MG63 (cell line): ENCODE measurements at places on chromosomes 2 and 18. TPM values are rescaled to one million over a fixed set of nuclear protein-coding genes. Genes with fewer than 3 reads are reported as not detected.

ANKRD44 gene
- 0.66 and 5.9 TPM in 2 replicates for total RNA-seq

TUBA3E gene
- not detected in 2 replicates for total RNA-seq

SCN9A gene
- 2.1 and 2.2 TPM in 2 replicates for total RNA-seq

ITGA6 gene
- total RNA-seq, result 4.3 TPM in 2 replicates

CYTIP gene
- total RNA-seq, result not detected in 2 replicates

FAM237A gene
- total RNA-seq, result not detected in 2 replicates

ALPP gene
- total RNA-seq, result not detected in 2 replicates

GRCh38 chr18:76823587-76824011 lies 1.2 kb downstream of the ZNF236 start:
- no peak for DNase-seq

GRCh38 chr2:206721256-206721920 lies 3.2 kb upstream of the DYTN start:
- DNase-seq, result no peak

GRCh38 chr2:70091816-70092215 lies 4.5 kb downstream of the PCBP1 start:
- DNase-seq, result no peak

DNA sequence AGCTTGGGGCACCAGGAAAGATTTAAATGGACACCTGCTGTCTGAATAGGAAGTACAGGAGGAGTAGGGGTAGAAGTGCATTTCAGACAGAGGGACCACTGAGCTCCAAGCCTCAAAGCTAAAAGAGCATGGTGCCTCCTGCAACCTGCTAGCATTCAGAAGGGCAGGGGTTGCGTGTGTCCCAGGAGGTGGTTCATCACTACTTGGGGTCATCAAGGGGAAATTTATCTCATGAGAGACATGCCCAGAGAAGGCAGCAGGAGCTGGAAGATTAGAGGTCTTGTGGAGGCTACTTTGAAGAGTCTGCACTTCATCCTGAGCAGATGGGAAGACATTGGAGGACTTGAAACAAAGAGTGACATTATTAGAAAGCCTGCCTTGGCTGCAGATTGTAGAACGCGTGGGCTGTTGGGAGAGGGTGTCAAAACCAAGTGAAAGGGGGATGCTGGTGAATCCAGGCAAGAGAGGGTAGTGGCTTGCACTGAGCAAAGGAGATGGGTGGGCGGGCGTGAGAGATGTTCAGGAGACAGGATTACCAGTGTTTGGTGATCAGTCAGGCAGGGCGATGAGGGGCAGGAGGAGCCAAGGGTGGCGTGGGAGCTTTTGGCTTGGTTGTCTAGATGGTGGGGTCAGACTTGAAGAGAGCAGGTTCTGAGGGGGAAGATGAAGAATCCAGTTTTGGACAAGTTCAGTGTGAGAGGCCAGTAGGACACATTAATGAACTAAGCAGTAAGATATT lies 154.0 kb downstream of the DYSF start:
- DNase-seq, result no peak

GRCh38 chr2:32962690-32963089 lies 15.9 kb downstream of the LTBP1 start:
- DNase-seq, result no peak

DNA sequence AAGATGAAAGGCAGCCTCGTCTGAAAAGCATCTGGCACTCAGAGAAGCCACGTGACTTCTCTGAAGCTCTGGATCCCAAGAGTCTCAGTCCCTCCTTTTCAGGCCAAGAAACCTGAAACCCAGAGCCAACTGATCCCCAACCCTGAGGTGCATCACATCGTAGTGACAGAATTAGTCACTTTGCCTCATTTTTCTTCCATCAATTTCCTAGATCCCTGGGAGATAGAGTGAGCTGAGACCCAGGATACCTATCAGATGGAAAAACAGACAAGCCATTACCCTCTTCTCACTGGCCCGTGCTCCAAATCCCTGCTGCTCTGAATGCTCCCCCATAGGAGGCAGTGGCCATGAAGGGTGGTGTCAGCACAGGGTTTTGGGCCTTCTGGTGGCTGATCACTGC lies 113.1 kb downstream of the ALK start:
- DNase-seq, result no peak

DNA sequence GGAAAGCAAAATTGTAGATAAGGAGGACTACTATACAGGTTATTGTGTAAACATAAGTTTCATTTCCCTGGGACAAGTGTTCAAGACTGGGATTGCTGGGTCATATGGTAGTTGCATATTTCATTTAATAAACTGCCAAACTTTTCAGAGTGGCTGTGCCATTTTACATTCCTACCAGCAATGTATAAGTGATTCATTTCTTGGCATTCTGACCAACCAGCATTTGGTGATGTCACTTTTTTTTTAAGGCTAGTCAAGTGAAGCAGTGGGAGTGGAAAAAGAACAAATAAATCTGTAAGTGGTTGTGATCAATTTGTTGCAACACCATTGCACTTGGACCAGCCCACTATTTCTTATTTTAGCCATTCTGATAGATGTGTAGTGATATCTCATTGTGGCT lies 5.2 kb upstream of the CHCHD5 start:
- peak; percentile 33 for DNase-seq

DNA sequence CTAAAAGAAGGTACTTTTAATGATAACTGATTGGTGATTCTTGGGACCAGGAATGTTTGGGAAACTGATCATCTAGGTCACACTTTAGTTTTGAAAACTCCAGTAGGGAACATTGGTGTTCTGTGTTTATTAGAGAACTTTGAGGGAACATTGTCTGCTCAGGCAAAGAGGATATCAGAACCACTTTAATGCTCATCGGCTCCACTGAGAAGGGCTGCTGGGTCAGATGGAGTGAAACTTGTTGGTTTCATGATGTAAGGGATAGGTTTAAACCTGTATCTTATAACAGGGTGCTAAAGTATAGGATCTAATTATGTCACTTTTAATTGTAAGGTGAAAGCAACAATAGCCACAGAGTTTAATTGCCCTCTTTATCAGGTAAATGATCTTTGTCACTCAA lies 14.2 kb upstream of the POLI start:
- no peak for DNase-seq

- no peak for DNase-seq
Measured at GRCh38 chr2:212921061-212921460, 230.4 kb downstream of the IKZF2 start.

DNA sequence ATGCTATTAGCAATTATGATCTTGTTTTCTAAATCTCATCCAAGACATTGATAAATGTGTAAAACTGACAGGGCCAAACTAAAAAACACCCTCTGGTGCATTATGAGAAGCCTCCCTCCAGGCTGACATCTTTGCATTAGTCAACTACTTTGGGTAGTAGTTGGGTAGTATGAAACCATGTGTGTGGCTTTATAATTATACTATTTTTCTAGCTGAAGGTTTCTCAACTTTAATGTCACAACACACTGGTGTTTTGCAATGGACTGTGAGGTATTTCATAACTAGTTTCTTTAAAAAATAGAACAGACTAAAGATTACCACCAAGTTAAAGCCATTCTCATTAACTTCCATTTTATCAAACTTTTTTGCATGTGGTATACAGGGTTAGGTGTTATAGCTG lies 73.1 kb upstream of the RBMS1 start:
- DNase-seq, result no peak

DNA sequence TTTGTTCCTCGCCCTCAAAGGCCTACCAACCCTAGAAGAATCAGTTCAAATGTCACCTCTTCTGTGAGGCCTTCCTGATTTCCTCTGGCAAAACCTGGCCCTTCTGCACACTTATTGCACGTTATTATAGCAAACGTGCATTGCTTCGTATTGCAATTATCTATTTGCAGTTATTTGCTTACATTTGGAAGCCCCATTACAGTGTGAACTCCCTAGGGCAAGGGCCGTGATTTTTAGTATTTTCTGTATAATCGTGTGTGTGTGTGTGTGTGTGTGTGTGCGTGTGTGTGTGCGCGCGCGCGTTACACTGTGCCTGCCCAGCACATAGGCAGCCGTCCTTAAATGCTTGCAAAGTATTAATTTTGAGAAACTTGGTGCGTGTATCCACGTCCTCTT lies 460 bp upstream of the SEMA4F start:
- DNase-seq, result no peak

DNA sequence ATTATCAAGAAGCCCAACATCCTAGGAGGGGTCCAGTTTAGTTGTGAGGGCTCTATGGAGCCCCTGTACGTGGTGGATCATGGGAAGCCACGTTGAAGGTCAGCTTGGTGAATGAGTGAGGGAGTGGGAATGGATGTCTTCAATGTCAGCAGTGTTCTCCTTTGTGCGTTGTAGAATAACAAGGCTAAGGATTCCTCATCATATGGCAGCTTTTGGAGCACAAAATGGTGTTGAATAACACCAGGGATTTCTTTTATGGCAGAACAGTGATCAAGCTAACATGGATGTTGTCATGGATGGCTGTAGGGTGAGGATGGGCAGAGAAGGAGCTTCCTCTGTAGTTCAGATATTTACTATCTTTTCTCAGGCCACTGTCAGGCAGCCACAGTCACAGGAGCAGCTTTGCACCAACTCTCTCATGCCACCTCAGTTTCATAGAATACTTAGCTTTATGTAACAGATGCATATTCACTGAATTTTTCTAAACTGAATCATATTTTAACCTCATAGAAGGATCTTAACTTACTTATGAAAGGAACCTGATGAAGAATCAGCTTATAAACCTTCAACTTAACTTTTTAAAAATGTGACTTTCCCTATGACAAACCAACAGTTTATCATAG lies 284.5 kb upstream of the EPAS1 start:
- no peak for DNase-seq

DNA sequence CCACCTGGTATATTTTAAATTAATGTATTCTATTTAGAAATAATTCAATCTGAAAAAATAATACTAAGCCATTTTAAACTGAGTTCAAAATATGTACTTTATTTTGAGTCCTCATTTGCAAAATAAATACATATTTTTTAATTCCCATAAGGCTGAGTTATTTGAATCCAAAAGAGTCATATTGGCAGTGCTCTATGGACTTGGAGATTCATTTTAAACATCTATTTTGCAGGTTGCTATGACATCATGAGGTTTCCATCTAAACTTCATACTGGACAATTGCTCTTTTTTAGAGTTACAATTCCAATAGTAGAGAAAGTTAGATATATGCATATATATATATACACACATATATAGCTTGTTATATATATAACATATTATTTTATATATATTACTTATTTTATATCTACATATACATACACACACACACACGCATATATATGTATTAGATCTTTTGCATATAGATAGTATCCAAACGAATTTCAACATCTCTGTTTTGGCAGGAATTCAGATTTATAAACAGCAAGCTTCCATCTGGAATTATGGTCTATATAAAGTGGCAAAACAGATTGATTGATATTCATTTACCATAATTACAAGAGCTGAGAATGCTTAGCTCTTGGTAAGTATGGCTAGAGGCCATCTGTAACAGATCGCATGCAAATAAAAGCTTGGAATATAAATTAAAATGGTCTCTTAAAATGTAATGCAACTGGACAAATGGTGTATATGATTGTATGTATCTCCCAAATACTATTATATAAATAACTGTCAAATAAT lies 34.9 kb downstream of the NOL4 start:
- no peak for DNase-seq

DNA sequence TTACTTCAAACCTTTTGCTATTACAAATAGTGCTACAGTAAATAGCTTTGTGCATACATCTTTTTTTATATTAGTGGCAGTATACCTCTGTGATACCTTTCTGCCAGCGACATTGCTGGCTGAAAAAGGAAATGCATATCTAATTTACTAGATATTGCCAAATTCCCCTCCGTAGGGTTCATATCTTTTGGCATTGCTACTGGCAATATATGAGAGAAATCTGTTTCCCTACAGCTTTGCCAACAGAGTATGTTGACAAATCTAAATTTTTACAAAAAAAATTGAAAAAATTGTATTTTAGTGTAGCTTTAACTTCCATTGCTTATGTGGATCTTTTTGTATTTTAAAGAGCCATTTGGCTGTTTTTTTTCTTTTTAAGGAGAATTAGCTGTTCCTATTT lies 426.7 kb downstream of the TRIB2 start:
- no peak for DNase-seq

GRCh38 chr2:41026613-41027012 lies 574.7 kb upstream of the SLC8A1 start:
- DNase-seq, result no peak

DNA sequence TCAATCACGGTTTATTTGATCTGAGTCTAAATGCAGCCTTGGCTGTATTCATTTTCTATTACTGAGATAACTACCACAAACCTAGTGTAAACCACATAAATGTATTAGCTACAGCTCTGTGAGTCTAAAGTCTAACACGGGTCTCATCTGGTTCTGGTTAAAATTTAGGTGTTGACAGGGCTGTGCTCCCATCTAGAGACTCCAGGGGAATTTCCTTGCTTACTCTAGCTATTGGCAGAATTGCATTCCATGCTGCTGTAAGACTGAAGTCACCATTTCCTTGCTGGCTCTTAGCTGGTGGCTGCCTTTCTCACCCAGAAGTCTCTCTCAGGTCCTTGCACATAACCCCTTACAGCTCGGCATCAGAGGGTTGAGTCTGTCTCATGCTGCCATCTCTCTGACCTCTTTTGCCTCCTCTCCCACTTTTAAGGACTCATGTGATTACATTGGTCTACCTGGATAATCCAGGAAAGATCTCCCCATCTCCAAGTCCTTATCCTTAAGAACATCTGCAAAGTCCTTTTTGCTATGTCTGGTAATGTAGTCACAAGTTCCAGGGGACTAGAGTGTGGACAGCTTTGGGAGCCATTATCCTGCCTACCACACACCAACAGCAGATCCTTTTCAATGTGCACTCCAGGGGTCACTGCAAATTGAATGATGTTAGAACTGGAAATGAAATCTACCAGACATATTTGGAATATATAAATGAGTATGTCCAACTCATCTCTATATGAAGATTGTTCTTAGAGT lies 207.0 kb upstream of the AGAP1 start:
- no peak for DNase-seq

GRCh38 chr2:190849774-190850173 lies 30.8 kb upstream of the GLS start:
- peak; percentile 97 for DNase-seq

DNA sequence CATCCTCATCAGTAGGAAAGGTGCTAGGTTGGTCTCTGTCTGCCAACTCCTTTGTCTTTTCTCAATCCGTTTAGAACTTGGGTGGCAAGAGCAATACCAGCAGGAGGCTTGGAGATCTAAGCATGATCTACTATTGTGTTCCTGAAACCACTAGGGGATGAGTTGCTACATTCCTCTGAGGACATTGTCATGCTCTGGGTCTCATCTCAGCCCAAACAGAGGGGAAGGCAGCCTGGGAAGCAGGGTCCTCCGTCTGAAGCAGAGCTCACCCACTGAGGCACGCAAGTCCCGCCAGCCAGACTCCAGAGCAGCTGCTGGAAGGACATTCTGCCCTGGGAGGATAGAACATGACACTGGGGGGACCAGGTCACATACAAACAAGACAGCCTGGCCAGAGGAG lies 162.9 kb downstream of the MTCL1 start:
- no peak for DNase-seq

DNA sequence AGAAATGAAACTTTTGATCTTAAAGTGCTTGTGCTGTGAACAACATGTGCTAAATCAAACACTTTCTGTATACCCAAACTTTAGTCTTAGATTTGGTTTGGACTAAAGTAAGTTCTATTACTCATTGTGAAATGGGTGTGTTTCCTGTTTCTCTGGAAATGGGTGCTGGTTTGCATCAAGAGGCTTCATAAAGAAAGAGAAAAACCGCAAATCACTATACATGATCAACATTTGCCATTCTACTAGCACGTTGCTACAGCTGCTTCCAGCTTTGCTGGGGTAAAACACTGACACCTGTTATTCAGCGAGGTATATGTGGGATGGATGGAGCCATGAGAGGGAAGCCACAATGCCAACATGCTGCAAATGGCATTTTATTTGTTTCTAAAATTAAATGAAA lies 547.0 kb upstream of the ACVR2A start:
- DNase-seq, result no peak

- DNase-seq, result no peak
Measured at GRCh38 chr2:38218591-38218991, 142.6 kb upstream of the CYP1B1 start.
